ENCODE measurements at places on chromosomes 2 and 18.
A peak's percentile ranks its signal among the peaks of the same experiment; 100 is the strongest.

GRCh38 chr2:222984908-222985307 is 67.1 kb upstream of the KCNE4 start:
- DNase-seq, result no peak

GRCh38 chr2:216792222-216793021 is 67.4 kb downstream of the TNP1 start:
- DNase-seq, result no peak

- no peak for DNase-seq
Observed at GRCh38 chr18:55338978-55339650, 248.9 kb downstream of the TCF4 start.

- DNase-seq, result no peak
Observed at GRCh38 chr2:96408616-96409015, 73.0 kb downstream of the NCAPH start.

- no peak for DNase-seq
Observed at GRCh38 chr2:178295906-178296305, 101.6 kb downstream of the OSBPL6 start.

GRCh38 chr2:32626639-32627221 is 1.1 kb upstream of the TTC27 start:
- DNase-seq, result no peak

- DNase-seq, result no peak
Observed at GRCh38 chr2:97660775-97661389, 3.0 kb downstream of the ACTR1B start.

- peak; percentile 54 for DNase-seq
Observed at GRCh38 chr2:215749092-215749957, 264.0 kb downstream of the MREG start.

DNA sequence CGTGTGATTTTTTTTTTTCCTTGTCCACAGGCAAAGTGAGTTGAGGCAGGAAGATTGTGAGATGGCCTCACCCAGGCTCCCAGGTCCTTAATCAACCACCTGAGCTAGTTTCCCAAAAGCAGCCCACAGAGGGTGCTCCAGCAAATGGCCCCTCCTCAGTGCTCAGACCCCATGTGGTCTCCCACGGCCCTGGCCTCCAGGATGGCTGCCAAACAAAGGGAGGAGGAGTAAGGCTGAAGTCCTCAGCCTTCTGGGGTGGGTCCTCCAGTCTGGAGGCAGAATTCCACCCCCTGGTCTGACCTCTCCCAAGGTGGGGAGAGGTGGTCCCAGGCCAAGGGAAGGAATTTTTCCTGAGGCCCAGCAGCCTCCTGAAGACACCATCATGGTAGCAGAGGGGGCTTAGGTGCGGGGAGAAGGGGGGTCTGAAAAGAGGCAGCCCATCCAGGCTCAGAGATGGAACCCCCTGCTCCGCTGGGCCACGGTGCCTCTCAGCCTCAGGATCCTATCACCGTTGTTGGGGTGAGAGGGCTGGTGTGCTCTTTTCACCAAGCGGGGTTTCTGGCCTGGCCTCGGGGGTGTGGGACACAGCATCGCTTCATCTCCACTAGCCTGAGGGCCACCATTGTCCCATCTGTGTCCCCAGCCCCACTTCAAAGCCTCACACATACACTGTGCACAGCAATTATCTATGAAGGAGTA is 2.3 kb downstream of the NGEF start:
- no peak for DNase-seq

DNA sequence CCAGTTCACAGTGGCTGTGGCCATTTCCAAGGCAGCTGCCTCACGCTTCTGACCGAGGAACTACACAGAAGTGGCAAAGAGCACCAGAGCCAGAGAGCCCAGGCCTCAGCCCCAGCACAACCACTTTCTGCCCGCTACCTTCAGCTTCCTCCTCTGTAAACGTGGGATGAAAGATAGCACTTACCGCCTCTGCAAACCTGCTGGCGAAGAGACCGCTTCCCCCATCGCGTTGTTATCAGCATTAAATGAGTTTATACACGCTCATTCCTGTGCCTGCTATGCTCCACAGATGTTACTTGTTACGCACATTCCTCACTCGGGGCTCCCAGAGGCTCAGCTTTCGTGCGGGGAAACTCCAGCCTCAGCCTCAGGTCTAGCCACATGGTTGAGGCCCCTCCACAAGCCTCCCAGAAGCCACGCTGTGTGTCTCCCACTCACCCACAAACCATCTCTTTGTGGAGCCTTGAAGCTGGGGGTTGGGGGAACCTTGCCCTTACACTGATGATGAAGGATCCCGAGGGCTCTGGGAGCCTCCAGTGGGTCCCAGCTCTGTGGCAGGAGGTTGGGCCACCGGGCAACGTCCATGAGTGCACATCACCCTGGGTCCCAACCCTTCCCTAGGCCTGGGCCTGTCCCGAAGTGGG is 63.3 kb upstream of the SMAD7 start:
- no peak for DNase-seq

All from left colon (tissue), 2 donors.